Stimulated activated memory B cell treated with anti-CD40 and anti-IgM and Interleukin-4, amounts not matched to agents 10 μg/mL and 1 μg/mL and 100 μg/mL, for 72 hours (primary cell): ENCODE measurements at places on chromosomes 16 and 17.

- no peak within 1 kb of the TSS for H3K4me3 ChIP-seq
- H3K27me3 ChIP-seq, result peaks cover 44% of the 10 kb centered on the region
- H3K4me1 ChIP-seq, result no peaks in the 10 kb centered on the region
These were observed at the start of gene KRTAP2-3 for GRCh38 chr17:41060052-41060604. Gene KRTAP2-3, minus strand, starts transcription at chr17:41060114. Its CDS starts 64 bp downstream, at chr17:41060050.

DNA sequence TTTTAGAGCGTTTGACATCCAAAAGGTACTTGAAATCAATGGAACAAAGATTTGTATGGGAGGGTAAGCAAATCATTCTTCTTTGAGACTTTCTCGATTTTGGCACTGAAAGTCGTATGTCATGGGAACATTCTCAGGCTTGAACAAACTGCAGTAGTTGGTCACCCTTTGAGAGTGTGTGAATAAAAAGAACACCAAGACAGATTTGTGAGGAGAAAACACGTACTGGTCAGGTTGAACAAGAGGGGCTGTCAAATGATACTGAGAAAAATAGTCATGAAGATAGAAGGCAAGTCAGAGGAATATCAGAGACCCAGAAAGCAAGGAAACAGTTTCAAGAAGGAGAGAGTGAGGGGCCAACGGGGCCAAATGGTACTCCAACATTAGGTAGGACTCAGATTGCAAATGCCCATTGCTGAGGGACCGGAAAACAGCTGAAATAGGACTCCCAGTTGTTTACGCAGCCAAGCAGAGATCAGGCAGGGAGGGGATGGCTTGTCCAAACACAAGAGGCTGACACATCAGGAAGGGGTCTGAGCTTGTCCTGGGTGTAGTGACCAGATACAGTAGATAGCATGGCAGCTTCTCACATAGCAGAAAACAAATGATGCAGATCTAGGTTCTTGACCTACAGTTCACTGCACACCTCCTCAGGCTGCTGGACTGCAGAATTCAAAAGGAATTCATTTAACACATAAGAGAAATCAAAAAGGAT, 74.5 kb upstream of the MYOCD start:
- H3K27ac ChIP-seq, result no peak overlapping the region
- no peak overlapping the region for H3K4me3 ChIP-seq
- H3K36me3 ChIP-seq, result no peaks in the 10 kb centered on the region

DNA sequence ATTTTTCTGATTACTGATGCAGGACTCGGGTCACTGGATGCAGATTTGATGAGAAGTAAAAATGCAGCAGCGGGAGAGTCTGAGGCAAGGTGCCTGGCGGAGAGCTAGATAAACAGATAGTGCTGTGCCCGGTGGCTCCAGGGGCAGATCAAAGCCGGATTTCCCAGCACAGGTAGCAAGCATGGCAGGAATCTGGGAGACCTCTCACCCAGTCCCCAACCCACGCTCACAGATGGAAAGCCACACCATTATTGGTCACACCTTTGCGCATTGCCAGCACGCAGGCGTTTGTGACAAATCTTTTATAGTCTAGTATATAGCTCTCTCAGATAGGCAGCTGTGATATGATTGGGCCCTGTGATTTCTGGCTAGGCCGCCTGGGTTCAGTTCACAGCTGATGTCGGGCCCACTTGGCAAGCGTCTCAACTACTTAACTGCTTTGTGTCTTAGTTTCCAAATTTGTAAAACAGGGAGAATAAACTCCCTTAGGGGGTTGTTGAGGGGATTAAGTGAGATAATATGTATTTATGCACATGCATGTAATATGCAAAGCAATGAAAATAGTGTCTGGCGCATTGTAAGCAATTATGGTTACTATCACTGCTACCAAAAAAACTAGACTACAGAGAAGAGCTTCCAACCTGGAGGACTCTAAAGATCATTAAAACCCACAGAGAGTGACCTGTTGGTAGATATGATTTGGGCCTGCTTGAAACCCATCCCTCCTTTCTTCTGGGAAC, 42.0 kb upstream of the NFAT5 start:
- no peak overlapping the region for H3K27ac ChIP-seq
- H3K4me3 ChIP-seq, result no peak overlapping the region
- no peaks in the 10 kb centered on the region for H3K36me3 ChIP-seq
- no peaks in the 10 kb centered on the region for H3K27me3 ChIP-seq
- ATAC-seq, result no peak

- peaks cover 37% of the 10 kb centered on the region for H3K27me3 ChIP-seq
- H3K36me3 ChIP-seq, result no peaks in the 10 kb centered on the region
- no peak overlapping the region for H3K27ac ChIP-seq
- ATAC-seq, result no peak
- H3K4me3 ChIP-seq, result no peak overlapping the region
- no peaks in the 10 kb centered on the region for H3K4me1 ChIP-seq
These were observed 156.4 kb downstream of the HS3ST2 start for GRCh38 chr16:22970209-22970865.

GRCh38 chr17:17496189-17497064, at the start of gene RASD1:
Gene RASD1, minus strand, starts transcription at chr17:17496395. Its CDS starts 214 bp downstream, at chr17:17496181.
- H3K27ac ChIP-seq, result no peak within 1 kb of the TSS
- peak within 1 kb of the TSS; percentile 61 for H3K4me3 ChIP-seq
- peak; percentile 89 for ATAC-seq
- peaks cover 15% of the 10 kb centered on the region for H3K36me3 ChIP-seq

- no peaks in the 10 kb centered on the region for H3K36me3 ChIP-seq
- no peak overlapping the region for H3K4me3 ChIP-seq
- no peak overlapping the region for H3K27ac ChIP-seq
- no peaks in the 10 kb centered on the region for H3K4me1 ChIP-seq
- no peak for ATAC-seq
These were observed 17.6 kb downstream of the RCVRN start for GRCh38 chr17:9887508-9887907.

- H3K27me3 ChIP-seq, result no peaks in the 10 kb centered on the region
- H3K4me1 ChIP-seq, result no peaks in the 10 kb centered on the region
- peaks cover 4% of the 10 kb centered on the region for H3K36me3 ChIP-seq
- no peak for ATAC-seq
- no peak overlapping the region for H3K27ac ChIP-seq
These were observed 50.1 kb downstream of the HNF1B start for GRCh38 chr17:37694734-37695133.

DNA sequence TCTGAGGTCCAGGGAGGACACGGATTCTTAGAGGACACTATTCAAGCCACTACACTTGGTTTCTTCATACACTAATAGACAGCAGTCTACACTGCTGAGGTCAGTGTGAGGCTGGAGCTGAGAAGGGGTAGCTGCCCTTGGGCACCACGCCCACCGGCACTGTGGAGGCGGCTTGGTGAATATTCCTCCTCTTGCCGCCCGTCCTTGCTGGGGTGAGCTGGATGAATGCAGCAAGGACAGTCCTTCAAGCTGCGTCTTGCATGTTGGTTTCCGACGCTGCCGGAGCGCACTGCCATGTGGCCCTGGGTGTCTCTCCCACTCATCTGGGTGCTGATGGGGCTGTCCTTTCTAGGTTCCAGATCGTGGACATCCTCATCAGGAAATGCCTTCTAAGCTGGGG, 2.6 kb downstream of the ZNF205 start:
- peaks cover 50% of the 10 kb centered on the region for H3K27me3 ChIP-seq
- H3K27ac ChIP-seq, result no peak overlapping the region
- H3K36me3 ChIP-seq, result peaks cover 5% of the 10 kb centered on the region
- no peaks in the 10 kb centered on the region for H3K4me1 ChIP-seq
- H3K4me3 ChIP-seq, result no peak overlapping the region
- no peak for ATAC-seq

DNA sequence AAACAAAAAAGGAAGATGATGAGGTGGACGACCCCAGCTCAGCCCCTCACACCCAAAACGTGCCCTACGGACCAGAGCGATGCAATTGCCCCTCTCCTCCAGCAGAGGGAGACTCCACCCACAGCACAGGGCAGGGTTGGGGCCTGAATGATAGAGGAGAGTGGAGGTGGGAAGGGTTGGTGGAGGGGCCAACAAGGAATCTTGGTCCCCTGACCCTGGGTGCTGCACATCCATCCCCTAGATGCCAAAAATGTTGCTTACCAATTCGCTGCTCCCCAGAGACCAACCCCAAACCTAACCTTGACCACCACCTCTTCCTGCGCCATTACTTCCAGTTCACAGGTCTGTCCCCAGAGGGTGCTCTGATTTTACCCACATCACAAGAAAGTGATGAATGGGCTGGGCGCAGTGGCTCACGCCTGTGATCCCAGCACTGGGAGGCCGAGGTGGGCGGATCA, 12.9 kb downstream of the P2RX5 start:
- ATAC-seq, result peak; percentile 81
- H3K27ac ChIP-seq, result peak overlapping the region; percentile 38
- H3K36me3 ChIP-seq, result peaks cover 25% of the 10 kb centered on the region
- peak overlapping the region; percentile 6 for H3K4me3 ChIP-seq
- no peaks in the 10 kb centered on the region for H3K27me3 ChIP-seq

DNA sequence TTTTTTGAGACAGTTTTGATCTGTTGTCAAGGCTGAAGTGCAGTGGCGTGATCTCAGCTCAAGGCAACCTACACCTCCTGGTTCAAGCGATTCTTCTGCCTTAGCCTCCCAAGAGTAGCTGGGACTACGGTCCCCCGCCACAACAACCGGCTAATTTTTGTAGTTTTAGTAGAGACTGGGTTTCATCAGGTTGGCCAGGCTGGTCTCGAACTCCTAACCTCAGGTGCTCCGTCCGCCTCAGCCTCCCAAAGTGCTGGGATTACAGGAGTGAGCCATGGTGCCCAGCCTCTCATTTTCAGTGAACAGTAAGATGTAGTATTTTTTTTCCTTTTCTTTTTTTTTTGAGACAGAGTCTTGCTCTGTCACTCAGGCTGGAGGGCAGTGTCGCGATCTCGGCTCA, 7.8 kb downstream of the SUMO2 start:
- H3K4me1 ChIP-seq, result peaks cover 17% of the 10 kb centered on the region
- peaks cover 23% of the 10 kb centered on the region for H3K36me3 ChIP-seq
- H3K4me3 ChIP-seq, result no peak overlapping the region
- ATAC-seq, result no peak
- H3K27ac ChIP-seq, result no peak overlapping the region

GRCh38 chr17:42527932-42528331, 8.1 kb upstream of the NAGLU start:
- no peak for ATAC-seq
- H3K36me3 ChIP-seq, result peaks cover 5% of the 10 kb centered on the region
- H3K4me3 ChIP-seq, result no peak overlapping the region
- H3K4me1 ChIP-seq, result peaks cover 33% of the 10 kb centered on the region
- no peaks in the 10 kb centered on the region for H3K27me3 ChIP-seq

DNA sequence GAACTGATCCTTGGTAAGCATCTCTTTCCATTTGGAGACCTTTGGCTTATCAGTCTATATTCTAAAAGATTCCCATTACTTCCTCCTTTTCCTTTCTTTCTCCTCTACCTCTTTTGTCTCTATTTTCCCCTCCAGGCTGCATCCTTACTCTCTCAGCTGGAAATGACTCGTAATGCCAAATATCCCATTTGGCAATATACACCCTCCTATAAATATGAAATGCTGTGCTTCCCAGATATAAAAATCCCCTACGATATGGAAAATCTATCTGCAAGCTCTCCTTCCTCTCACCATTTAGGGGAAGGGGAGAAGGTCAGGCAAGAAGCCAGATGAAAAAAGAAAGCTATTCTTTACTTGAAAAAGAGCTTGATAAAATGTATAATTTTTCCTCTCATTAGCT, 39.9 kb downstream of the XPO6 start:
- H3K27me3 ChIP-seq, result no peaks in the 10 kb centered on the region
- H3K4me3 ChIP-seq, result no peak overlapping the region
- H3K36me3 ChIP-seq, result peaks cover 70% of the 10 kb centered on the region
- peaks cover 49% of the 10 kb centered on the region for H3K4me1 ChIP-seq
- no peak for ATAC-seq
- H3K27ac ChIP-seq, result peak overlapping the region; percentile 74

- H3K4me1 ChIP-seq, result no peaks in the 10 kb centered on the region
- ATAC-seq, result no peak
- no peaks in the 10 kb centered on the region for H3K27me3 ChIP-seq
- H3K36me3 ChIP-seq, result no peaks in the 10 kb centered on the region
- no peak overlapping the region for H3K4me3 ChIP-seq
These were observed 256.3 kb upstream of the ZFHX3 start for GRCh38 chr16:73304008-73304774.

GRCh38 chr17:5864741-5865657, 205.2 kb upstream of the WSCD1 start:
- no peak overlapping the region for H3K4me3 ChIP-seq
- ATAC-seq, result no peak
- no peak overlapping the region for H3K27ac ChIP-seq
- H3K36me3 ChIP-seq, result no peaks in the 10 kb centered on the region
- no peaks in the 10 kb centered on the region for H3K4me1 ChIP-seq

DNA sequence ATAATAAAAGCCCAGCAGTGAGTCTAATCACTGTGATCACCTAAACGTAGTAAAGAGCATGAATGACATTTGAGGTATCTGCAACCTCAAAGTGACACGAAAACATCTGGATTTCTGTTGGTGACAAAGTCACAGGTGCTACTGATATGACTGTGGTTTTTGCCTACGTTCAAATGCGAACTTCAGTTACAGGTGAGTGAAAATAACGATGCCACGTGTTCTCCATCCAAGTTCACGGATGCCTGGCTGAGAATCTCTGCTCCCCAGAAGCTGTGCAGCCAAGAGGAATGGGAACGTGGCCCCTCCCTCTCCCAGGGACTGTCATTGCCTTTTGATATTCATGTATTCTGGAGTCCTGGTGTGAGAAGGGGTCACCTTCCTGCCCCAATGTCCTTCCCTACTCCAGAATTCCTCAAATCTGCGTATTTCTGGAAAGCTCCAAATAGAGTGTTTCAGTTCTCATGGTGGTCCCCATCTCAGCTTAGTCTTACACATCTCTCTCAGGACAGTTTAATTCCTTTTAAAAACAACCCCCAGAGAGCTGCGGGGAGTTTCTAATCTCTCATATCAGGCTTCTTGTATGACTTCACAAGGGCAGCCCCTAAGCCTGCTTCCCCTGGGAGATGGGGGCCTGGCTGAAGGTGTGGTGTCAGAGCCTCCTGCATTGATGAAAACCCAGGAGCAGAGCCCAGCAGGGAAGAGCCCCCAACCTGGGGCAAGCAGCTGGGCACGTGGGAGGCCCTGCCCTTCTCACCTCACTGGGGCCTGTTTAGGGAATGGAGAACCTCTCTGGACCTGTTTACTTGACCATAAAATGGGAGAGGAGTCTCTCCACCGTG, 25.8 kb downstream of the PIK3R5 start:
- peak overlapping the region; percentile 70 for H3K4me3 ChIP-seq
- peak; percentile 83 for ATAC-seq
- H3K27me3 ChIP-seq, result no peaks in the 10 kb centered on the region
- peaks cover 40% of the 10 kb centered on the region for H3K36me3 ChIP-seq
- H3K4me1 ChIP-seq, result peaks cover 77% of the 10 kb centered on the region
- H3K27ac ChIP-seq, result peak overlapping the region; percentile 91

DNA sequence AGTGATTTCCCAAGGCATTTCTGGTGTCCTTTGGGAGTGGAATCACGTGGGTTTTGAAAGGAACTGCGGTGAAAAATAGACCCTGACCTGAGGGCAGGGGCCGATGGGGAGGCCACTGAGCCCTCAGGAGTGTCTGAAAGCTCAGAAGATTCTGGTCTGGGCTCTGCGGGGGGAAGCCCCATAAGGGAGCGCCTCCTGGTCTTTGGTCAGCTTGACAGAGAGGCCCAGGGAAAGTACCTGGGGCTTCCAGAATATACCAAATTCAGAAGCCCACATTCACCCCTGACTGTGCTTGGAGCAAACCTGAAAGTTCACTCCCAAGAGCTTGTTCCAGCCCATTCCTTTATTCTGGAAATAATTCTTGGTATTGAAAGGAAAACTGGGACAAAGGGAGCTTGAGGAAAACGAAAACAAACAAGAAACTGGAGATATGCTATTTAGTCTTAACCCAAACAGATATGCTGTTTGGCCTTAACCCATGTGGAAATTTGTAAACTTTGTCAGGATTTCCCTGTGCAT, 23.2 kb upstream of the NAGLU start:
- peak overlapping the region; percentile 33 for H3K27ac ChIP-seq
- H3K4me3 ChIP-seq, result no peak overlapping the region
- peaks cover 53% of the 10 kb centered on the region for H3K4me1 ChIP-seq
- H3K27me3 ChIP-seq, result no peaks in the 10 kb centered on the region
- ATAC-seq, result peak; percentile 87
